ENCODE measurements at places on chromosomes 16 and 17. TPM values are rescaled to one million over a fixed set of nuclear protein-coding genes. Genes with fewer than 3 reads are reported as not detected.
A peak's percentile ranks its signal among the peaks of the same experiment; 100 is the strongest.

NPIPB12 gene
- total RNA-seq: 14.9 TPM

DNA sequence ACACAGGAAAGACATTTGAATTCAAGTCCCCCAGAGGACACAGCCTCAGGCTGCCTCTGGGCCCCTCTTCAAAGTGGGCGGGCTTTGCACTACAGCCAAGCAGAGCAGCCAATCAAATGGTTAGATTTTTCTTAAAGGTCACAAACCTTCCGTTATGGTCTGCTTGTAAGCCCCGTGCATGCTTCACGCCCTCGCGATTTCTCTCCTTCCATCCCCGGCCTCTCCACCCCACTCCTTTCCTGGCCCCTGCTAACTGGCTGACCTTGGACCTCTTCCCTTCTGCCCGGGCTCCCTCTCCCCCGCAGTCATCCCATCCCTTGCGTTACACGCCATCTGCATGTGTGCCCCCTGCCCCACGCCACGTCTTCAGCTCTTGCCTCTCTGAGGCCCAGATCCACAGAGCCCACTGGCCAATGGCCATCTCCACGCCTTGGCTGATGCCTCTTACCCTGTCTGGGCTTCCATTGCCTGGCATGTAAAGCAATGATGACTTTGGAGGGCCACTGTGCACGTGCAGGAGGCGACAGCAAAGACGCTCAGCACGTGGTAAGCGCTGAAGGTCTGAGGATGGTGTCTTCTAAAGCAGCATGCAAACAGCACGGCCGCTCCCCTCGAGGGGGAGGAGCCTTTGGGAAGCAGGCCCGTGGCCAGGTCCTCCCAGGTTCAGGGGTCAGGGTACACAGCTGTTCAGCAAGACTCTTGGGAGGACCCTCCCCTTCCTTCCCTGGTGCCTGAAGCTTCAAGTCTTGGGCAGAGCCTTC lies 86.8 kb downstream of the ZDHHC7 start:
- peaks cover 12% of the 10 kb centered on the region for H3K4me1 ChIP-seq
- no peak for DNase-seq
- H3K27me3 ChIP-seq: no peaks in the 10 kb centered on the region
- no peak overlapping the region for H3K4me3 ChIP-seq
- no peak overlapping the region for H3K27ac ChIP-seq
- no peaks in the 10 kb centered on the region for H3K36me3 ChIP-seq

- DNase-seq: peak; percentile 89
- peaks cover 46% of the 10 kb centered on the region for H3K4me1 ChIP-seq
- H3K36me3 ChIP-seq: 0 out of 2 replicates have a peak, but pooled peaks cover 4% of the 10 kb centered on the region
- H3K27ac ChIP-seq: peak overlapping the region; percentile 90
- no peaks in the 10 kb centered on the region for H3K27me3 ChIP-seq
- peak overlapping the region; percentile 76 for H3K4me3 ChIP-seq
Measured at GRCh38 chr16:53207810-53208752, 153.3 kb downstream of the CHD9 start.

GRCh38 chr17:57811638-57812280 lies 38.1 kb downstream of the MRPS23 start:
- no peaks in the 10 kb centered on the region for H3K4me1 ChIP-seq
- DNase-seq: no peak
- no peak overlapping the region for H3K27ac ChIP-seq
- peaks cover 67% of the 10 kb centered on the region for H3K27me3 ChIP-seq
- no peaks in the 10 kb centered on the region for H3K36me3 ChIP-seq

Data from GM23248 (cell line).